ENCODE measurements at places on chromosomes 12 and 14.
A peak's percentile ranks its signal among the peaks of the same experiment; 100 is the strongest.

- DNase-seq, result no peak
Observed at GRCh38 chr14:100104523-100105300, 39.5 kb downstream of the EVL start.

DNA sequence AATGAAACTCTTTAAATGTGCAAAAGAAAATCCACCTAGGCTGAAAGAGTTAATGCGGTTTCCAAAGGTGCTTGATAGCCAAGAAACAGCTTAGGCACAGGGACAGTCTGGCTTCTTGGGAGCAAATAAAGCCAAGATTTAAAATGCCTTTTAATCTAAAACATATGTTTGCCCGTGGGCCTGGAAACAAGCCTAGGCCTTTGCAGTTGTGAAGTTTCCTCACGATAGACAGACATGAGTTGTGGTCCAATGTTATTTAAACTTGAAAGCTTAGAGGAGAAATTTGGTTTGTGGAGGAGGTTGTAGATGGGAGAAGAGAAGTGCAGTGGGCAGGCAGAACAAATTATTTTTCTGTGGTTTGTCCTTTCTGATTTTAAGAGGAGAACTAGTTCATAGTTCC is 29.8 kb downstream of the PROX2 start:
- no peak for DNase-seq

- no peak for DNase-seq
Observed at GRCh38 chr12:107388263-107388662, 294.9 kb upstream of the CRY1 start.

- DNase-seq, result no peak
Observed at GRCh38 chr12:3145033-3145432, 67.9 kb downstream of the TSPAN9 start.

GRCh38 chr12:93022603-93023340 is 93.7 kb upstream of the EEA1 start:
- DNase-seq, result no peak

GRCh38 chr12:38053655-38054464 is 262.7 kb upstream of the ALG10B start:
- DNase-seq, result peak; percentile 73

DNA sequence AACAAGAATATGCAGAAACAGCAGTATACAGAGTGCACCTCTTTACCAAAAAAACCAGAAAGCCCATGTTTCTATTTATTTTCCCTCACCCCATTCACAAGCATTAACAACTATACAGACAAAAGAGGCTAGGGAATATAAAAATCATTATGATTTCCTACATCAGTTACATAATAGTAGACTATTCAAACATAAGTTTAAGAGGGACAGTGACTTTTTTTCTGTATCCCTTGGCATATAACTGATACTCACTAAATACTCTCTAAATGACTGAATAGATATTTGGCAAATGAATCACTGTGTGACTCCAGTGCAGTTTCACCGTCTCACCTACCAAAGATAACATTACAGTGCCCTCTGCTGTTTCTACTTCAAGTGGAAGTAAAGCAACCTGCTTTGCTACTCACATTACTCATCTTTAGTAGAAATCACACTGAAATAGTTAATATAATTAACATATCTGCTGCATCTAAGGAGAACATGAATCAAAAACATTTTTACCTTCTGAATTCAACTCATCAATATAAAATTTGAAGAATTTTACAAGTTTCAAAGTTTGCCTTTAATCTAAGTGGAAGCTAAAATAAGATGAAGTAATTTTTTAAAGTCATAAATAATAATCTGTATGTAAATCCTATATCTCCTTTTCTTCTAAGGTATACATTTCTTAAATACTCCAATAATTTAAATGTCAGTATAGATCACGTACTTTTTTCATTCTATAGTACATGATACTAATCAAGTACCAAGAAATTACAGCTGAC is 103.8 kb downstream of the OSBPL8 start:
- peak; percentile 53 for DNase-seq

DNA sequence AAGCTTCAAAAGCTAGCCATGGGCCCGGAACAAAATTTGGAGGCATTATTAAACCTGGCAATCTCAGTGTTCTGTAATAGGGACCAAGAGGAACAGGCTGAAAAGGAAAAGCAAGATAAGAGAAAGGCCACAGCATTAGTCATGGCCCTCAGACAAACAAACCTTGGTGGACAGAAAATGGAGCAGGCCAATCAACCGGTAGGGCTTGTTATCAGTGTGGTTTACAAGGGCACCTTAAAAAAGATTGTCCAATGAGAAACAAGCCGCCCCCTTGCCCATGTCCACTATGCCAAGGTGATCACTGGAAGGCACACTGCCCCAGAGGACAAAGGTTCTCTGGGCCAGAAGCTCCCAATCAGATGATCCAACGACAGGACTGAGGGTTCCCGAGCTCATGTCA is 653.9 kb upstream of the TMEM132C start:
- DNase-seq, result no peak

DNA sequence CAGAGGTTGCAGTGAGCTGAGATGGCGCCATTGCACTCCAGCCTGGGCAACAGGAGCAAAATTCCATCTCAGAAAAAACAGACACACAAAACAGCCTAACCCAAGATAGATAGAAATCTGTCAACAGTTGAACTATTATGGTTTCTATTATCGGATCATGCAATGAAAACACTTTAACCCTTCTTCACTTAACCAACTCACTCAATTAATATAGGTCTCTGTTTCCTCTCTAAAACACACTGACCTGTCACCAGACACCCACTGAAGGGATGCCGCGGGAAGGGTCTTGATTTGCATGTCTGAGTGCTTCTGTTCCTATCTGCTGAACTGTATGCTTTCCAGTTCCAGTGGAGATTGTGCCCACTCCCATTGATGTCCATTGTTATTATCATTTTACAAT is 38.0 kb upstream of the NUDT4 start:
- DNase-seq, result no peak

DNA sequence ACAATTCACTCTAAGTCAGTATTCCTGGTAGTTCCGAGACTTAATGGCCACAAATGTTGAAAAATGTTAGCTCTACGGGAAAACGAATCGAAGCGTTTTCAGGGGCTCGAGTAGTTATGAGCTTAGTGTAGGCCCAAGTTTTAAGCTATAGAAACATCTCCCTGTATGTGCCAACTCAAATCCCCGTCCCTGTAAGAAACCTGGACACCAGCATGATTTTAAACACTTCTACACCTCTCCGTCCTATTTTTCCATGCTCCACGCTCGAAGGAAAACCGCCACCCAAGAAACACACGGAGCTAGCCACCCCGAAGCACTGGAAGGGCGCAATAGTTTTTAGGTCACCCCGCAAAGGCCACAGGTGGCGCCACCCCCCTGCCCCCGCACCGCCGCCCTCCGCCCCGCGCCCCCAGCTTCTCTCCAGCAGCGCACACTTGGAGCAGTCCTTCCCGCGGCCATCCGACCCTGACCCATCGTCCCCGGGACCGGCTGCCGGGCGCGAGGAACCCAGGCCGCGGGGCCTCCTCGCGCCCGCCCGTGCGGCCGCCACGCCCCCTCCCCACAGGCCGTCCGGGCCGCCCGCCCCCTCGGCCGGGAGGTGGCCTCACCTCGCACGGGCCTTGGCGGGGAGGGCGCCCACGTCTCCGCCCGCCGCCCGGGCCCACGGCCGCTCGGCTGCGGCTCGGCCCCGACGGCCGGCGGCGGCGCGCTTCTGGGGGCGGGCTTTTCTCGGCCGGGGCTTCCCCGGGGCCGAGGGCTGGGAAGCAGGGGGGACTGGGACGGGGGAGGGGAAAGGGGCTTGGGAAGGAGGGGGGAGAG is 522 bp downstream of the R3HDM2 start:
- DNase-seq, result peak; percentile 66

DNA sequence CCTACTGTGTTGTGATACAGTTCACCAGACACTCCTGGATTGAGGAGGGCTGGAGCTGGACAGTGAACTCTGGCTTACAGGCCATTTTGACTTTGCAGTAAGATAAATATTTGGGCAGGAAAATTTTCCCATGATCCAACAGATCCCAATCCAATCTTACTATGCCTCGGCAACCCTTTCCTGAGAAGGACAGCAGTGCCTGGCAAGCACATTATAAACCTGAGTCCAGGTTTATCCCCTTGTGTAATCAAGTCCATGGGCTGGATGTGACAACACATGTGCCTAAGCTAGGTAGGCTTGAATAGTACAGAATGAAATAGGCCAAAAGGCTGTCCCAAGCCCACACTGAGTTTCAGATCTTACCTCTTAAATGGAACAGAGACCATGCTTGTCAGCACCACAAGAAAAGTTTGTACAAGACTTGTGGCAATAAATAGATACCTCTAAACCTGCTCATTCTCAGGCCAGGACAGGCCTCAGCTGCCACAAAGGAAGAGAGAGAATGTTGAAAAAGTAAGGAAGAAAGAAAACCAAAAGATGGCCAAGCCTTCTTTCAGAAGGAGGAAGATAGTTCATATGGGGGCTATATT is 34.9 kb downstream of the CREBL2 start:
- peak; percentile 30 for DNase-seq

DNA sequence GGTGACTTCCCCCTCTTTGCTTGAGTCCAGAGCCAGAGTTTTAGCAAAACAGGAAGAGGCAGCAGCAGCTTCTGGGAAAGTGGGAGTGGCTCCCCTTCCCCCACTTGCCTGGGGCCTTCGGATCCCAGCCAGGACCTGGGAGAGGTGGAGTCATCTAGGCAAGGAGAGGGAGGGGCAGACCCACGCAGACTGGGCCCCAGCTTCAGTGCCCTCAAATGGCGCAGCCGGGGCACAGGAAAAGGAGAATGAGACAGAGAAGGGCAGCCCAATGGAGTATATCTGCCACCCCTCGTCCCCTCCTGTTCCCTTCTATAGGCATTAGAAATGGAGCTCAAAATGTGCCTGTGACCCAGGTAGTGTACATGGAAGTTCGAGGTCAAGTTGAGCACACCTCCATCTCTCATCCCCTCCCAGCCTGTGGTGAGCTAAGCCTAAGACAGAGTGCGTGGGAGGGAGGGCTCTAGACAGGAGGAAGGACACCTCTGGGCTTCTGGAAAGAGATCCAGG is 9.3 kb upstream of the HDAC7 start:
- no peak for DNase-seq

DNA sequence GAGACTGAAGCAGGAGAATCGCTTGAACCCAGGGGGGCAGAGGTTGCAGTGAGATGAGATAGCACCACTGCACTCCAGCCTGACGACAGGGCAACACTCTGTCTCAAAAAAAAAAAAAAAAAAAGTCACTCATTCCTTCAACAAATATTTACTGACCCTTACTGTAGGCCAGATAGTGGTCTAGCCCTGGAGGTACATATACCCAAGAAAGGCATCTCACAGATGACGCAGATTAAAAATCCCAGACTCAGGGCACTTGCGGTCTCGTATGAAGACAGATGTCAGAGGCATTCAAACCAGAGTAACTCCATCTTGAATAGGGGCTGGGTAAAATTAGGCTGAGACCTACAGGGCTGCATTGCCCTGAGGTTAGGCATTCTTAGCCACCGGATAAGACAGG is 44.8 kb downstream of the CLMN start:
- no peak for DNase-seq

DNA sequence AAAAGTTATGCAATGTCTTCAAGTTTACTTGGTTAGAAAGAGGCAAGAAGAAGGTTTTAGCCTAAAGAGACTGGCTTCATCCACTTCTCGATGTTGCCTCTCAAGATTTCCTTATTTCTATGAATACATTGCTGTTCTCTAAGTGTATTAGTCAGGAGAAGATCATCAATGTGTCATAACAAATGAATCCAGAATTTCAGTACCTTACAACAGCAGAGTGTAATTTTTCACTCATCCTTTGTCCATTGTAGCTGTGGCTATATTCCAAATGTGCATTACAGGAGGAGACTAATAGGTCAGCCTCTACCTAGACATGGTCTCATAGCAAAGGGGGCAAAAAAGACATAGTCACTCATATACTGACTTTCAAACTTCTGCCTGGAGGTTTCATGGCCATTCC is 579.1 kb downstream of the PRKD1 start:
- DNase-seq, result no peak

GRCh38 chr14:93984987-93985410 is 8.6 kb upstream of the ASB2 start:
- no peak for DNase-seq

DNA sequence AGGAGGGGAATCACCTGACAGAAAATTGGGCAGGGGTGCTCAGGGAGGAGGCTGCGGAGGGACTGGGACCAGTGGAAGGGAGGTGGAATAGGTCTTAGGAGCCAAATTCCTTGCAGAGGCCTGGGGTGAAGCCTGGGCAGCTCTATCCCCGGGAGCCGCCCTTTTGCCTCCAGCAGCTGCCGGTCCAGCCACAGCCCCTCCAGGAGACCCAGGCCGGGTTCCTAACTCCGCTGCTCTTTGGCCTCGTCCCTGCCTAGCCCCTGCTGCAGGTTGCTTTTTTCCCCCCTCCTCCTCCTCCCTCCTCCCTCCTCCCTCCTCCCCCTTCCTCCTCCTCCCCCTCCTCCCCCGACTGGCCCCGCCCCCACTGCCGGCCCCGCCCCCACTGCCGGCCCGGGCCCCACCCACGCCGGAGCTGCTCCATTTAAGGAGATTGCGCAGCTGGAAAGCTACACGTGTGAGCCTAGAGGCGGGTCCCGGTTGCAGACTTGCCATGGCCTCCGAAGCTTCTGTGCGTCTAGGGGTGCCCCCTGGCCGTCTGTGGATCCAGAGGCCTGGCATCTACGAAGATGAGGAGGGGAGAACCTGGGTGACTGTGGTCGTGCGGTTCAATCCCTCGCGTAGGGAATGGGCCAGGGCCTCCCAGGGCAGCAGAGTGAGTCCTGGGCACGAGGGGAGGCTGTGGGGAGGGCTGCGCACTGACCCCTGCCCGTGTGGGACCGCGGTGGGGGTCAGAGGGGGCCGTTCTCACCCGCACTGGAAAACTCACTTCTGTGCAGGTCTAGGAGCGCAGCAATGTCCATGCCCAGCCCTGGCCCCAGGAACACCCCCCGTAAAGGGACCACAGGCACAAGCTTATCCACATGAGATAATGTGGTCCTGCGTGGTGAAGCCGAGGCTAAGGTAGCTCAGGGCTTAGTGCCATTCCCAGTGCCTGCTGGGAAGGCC is at the start of gene TCL1B:
TCL1B (plus strand) TSS at position 449 of the 945 bp plus-strand sequence; CDS start at position 491, 42 bp downstream.
- DNase-seq, result no peak

DNA sequence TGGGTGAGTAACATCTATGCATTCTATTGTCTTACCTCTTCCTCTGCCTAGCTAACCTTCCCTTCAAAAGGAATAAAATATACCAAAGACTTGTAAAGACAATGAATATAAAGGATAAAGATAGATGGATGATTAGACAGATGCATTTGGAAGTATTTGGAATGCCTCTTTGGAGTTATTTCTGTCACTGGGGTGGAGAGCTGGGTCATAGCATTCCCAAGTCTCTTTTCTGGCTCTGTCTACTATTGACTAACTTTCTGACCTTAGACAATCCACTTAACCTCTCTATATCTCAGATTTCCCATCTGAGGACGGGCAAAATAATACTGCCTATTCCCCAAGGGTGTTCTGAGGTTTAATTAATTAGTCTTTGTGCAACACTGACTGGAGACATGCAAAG is 517.4 kb downstream of the DIO2 start:
- no peak for DNase-seq

GRCh38 chr12:113165521-113166450 is 16.3 kb downstream of the CFAP73 start:
- DNase-seq, result no peak

- no peak for DNase-seq
Observed at GRCh38 chr14:58491593-58491992, 64.1 kb downstream of the KIAA0586 start.
